ENCODE measurements at places on chromosomes 4 and X.
A peak's percentile ranks its signal among the peaks of the same experiment; 100 is the strongest.

DNA sequence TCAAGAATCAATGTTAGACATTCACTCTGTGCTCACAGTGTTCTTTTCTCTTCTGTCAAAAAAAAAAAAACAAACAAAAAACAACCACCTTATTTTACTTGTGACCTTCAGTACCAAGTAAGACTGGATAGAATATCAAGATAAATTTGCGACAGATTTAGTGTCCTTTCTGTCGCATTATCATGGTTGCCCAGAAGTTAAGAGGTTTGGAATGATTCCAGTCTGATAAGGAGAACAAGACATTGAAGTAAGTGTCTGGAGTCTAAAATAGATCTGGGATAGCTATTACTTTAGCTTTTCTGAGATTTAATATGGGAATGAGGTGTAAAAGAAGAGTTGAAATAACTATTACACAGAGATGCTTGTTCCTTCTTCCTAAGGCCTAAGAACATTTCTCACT is 31.7 kb downstream of the SNCA start:
- DNase-seq: no peak

- no peak for DNase-seq
These were observed 115.8 kb upstream of the FAT4 start for GRCh38 chr4:125198916-125199315.

GRCh38 chr4:38099908-38100407 is 139.8 kb downstream of the PTTG2 start:
- DNase-seq: peak; percentile 53

DNA sequence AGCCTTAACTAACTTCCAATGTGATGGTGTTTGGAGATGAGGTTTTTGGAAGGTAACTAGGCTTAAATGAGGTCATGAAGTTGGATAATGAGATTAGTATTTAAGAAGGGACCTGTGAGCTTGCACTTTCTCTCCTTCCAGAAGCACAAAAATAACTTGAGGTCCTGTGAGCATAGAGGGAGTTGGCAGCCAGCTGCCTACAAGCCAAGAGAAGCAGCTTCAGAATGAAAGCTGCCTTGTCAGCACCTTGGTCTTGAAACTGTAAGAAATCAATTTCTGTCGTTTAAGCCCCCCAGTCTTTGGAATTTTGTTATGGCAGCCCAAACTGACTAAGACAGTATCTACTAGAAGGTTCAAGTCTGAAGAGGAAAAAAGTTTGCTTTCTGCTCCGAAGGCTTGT is 280.2 kb upstream of the GALNTL6 start:
- DNase-seq: no peak

- no peak for DNase-seq
These were observed 359.1 kb downstream of the ZNF674 start for GRCh38 chrX:46185923-46186810.

DNA sequence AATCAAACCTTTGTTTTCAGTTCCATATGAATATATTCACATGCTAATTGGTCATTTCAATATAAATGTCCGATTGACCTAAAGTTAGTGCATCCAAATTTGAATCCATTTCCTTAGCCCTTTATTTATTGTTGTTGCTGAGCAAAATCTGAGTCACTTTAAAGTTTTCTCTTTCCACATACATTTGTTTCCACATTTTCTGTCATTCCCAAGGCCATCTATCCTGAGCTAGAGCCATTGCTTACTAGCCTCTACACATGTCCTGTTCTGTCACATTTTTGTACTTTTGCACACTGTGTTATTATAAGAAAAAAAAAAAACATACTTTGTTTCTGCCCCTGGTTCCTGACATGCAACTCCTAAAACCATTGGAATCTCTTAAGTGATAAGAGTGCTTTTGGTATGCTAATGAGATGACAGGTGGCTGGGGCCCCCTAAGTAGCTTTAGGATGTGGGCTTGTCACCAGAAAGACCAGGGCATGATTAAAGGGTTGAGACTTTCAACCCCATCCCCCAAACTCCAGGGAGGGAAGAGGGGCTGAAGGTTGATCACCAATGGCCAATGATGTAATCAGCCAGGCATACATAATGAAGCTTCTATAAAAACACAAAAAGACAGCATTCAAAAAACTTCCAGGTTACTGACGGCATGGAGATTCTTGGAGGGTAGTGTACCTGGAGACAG is 353.3 kb upstream of the MAGEB16 start:
- DNase-seq: no peak

GRCh38 chrX:44036336-44036735 is 63.1 kb upstream of the NDP start:
- DNase-seq: peak; percentile 67

- no peak for DNase-seq
These were observed 35.2 kb upstream of the ZNF518B start for GRCh38 chr4:10492464-10492863.

DNA sequence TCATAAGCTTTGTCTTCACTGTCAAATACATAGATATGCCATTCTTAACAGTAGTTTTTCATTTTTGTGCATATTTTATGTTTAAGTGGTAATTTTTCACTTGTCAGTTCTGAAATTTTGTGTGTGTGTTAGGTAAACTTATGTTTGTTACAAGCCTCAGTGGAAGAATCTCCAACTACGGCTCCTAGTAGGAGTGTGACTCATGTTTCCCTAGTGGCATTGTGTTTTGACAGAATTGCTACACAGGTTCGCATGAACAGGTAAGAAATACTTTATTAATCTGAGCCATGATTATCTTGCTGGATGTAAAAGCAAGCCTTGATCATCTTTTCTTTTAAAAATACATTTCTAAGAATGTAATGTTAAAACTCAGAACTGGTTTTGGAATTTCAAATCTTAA is 94.4 kb downstream of the BLTP1 start:
- no peak for DNase-seq

GRCh38 chr4:186586205-186586604 is 30.8 kb upstream of the MTNR1A start:
- no peak for DNase-seq

GRCh38 chr4:123616951-123617461 is 220.4 kb downstream of the SPRY1 start:
- no peak for DNase-seq

Measured in astrocyte of the cerebellum (primary cell).